ENCODE measurements at places on chromosomes 11 and 22.
A peak's percentile ranks its signal among the peaks of the same experiment; 100 is the strongest.

GRCh38 chr11:47418454-47419259 lies 7.6 kb downstream of the PSMC3 start:
- DNase-seq, result no peak

DNA sequence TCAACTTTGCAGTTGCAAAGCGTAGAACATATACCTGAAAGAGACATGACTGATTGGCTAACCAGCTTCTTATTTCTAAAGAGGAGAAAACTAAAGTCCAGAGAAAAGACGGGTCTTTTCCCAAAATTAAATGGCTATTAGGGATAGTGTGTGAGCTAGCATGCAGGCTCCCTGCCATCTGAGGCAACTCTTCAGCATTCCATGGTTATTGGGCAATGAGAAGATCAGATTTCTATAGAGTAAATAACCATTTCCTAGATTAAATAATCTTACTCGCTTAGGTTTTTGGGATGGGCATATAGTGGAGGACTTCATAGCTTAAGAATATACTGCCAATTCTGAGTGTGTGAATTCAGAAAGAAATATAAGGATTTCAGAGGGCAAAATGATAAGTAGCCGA lies 95.0 kb downstream of the PDHX start:
- no peak for DNase-seq

GRCh38 chr22:43167001-43167589 lies 15.7 kb downstream of the TSPO start:
- DNase-seq, result no peak

GRCh38 chr11:12806113-12806512 lies 131.9 kb downstream of the TEAD1 start:
- no peak for DNase-seq

GRCh38 chr11:26719289-26719973 lies 2.4 kb downstream of the SLC5A12 start:
- no peak for DNase-seq

GRCh38 chr22:46122511-46122971 lies 27.8 kb upstream of the PPARA start:
- peak; percentile 46 for DNase-seq

GRCh38 chr11:127074151-127074761 lies 73.7 kb upstream of the KIRREL3 start:
- peak; percentile 48 for DNase-seq

GRCh38 chr11:126158054-126158791 lies 53.2 kb downstream of the RPUSD4 start:
- DNase-seq, result no peak

DNA sequence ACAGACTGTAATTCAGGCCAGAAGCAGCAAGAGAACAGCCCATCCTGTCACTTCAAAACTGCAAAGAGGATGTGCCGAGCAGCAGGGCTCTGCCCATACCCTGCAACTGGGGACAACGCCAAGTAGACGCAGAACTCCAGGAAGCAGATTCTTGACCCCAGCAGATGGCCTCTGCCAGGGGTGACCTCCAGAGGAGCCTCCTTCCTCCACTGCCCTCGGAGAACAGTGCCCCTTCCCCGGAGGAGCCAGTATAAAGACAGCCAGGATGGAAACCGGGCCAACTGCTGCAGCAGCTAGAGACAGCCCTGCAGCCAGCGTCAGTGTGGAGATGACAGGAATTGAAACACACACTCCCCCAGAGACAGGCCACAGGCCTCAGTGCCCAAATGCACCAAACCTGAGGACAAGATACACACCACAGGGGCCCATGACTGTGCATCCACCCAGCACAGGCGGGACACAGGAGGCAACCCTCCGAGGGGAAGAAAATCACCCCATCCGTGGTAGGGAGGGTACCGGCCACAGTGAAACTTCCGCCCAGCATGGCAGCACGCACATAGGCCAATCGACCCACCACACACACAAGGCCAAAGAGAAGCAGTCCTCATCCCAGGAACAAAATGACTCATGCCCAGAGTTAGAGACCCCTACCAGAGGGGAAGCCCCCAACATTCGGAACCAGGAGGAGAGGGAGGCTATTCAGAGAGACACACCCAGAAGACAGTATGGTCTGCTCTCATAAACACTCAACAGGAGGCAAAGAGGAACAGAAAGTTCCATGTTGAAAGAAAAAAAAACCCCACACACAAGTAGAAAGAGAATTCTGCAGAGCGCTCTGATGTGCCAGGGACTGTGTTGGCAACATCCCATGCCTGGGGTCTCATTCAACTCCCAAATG lies 5.6 kb downstream of the AHNAK start:
- no peak for DNase-seq

DNA sequence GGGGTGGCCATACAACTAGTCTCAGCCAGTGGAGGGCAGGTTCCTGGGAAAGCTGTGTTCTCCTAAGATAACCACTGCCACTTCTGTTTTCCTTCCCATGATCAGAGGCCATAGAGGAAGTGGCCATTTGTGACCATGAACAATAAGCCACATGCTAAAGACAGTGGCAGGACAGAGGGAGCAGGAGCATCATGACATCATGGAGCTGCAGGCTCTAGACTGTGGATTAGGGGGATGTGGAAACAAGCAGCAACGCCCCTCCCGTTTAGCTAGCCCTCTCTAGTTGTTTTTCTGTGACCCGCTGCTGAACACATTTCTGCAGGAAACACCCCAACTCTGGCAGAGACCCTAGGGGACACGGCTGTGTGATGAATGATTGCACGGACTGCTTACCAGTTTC lies 195.0 kb upstream of the NECTIN1 start:
- DNase-seq, result no peak

GRCh38 chr11:7444091-7444981 lies 41.0 kb upstream of the OLFML1 start:
- no peak for DNase-seq

Measured in Caki2 (cell line).